Activated CD4-positive, alpha-beta T cell treated with anti-CD3 and anti-CD28 coated beads for 24 hours (primary cell): ENCODE measurements at places on chromosomes 2 and 18.
A peak's percentile ranks its signal among the peaks of the same experiment; 100 is the strongest.

DNA sequence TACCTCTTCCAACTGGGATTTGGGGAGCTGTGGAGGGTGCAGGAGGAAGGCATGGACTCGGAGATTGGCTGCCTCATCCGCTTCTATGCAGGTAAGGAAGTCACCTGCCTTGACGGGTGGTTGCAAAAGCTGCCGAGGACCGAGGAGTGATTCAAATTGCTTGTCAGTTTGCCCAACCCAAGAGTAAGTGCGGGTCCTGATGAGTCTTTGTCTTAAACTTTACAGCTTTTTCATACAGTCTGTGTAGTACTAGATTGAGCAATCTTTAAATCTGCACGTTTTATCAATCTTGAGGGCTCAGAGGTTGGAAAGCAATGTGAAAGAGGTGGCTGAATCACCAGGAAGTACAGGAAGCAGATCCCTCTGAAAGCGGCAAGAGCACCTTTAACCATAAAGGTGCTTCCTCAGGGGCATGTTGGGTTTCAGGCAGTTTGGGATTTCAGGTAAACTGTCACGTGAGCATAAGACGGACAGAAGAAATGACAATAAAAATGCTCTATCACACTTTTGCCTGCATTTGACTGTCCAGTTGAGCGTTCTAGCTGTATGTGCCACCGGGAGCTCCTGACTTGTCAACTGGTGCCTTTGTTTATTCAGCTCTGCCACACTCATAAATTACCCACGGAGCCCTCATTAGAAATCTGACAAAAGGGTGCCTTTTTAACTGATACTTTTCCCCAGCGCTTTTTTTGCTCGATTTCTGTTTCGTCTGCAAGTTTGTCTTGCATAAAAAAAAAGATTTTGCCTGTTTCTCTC, 2.0 kb downstream of the PHLPP1 start:
- peak; percentile 28 for DNase-seq

DNA sequence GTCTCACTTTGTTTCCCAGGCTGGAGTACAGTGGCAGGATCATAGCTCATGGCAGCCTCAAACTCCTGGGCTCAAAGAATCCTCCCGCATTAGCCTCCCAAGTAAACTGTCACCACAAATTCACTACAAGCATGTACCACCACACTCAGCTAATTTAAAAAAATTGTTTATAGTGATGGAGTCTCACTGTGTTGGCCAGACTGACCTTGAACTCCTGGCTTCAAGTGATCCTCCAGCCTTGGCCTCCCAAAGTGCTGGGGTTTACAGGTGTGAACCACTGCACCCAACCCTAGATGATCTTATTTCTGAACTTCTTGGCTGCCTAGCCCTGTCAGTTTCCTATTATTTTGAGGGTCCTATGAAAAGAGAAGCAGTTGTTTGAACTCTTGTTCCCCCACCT, 14.8 kb downstream of the DYNC2LI1 start:
- no peak for DNase-seq

DNA sequence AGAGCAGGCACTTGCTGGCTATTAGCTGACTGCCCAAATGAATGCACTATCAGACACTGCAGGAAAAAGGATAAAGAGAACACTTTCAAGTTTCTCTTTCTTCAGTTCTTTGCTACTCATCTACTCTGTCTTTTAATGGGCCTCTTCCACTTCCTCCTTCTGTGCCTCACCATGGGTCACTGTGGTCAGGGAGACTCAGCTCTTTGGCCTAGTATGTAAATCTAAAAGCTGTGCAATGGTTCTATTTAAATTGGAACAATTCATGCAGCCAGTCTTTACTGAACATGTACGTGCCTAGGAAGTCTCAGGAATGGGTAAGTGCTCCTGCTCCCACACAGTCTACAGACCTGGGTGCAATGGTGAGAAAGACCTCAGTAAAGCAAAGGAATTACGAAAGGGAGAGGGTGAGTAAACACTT, 79.1 kb upstream of the DNMT3A start:
- no peak for DNase-seq

- no peak for DNase-seq
Observed at GRCh38 chr2:230739961-230740360, 27.3 kb downstream of the CAB39 start.

DNA sequence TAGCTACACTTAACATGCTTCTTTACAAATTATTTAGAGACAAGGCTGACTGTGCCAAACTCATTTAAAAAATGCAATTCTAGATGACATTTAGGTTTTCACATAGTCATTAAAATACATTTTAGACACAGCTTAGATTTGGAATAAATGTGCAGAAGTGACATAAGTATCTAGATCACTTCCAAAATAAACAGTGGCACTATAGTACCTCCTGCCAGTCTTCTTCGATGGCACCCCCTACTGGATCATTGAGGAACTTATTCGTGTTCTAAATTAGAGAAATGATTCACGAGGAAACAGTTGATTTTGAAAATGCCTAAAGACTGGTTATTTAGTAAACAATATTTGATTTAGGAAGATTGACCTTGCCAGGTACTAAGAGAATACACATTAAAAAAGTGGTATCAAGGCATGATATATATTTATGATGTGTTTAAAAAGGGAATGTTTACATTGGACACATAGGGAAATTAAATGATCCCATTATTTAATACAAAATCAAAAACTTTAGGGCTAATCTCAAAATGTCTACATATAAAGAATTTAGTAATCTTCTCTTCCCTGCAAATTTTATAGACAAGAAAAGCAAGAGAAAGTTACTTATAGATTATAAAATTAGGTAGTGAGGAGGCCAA, 323.9 kb downstream of the XIRP2 start:
- no peak for DNase-seq

GRCh38 chr2:172179045-172179701, 76.5 kb upstream of the DLX2 start:
- DNase-seq, result no peak

DNA sequence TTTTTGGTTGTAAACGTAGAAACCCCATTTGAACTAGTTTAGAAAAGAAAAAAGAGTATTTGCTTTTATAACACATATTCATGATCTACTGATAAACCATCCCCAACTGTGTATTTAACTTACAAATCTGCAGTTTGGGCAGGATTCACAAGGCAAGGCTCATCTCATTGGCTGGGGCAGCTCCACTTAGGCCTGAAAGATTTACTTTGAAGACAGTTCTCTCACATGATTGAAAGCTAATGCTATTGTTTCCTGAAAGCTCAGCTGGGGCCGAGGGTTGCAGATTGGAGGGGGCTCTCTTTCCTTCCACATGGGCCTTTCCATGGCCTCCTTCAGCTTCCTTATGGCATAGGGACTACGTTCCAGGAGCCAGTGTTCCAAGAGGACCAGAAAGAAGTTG, 47.4 kb downstream of the ARHGAP15 start:
- no peak for DNase-seq

- no peak for DNase-seq
Observed at GRCh38 chr2:171404261-171404660, 29.5 kb downstream of the METTL8 start.

DNA sequence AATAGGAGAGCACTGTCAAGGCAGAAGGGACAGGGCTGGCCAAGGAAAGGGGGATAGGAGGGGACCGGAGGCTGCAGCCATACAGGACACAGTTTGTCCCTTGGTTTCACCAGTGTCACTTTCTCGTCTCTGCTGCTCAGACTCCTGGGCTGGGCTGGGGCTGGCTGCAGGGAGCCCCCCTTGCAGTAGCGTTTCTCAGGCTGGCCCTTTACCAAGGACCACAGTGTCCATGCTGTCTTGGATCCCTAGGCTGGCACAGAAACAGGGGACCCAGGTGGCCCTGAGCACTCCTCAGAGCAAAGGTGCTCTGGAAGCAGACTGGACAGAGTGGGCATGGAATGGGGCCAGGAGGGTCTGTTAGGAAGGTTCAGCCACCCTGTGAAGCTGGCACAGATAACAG, 34.8 kb downstream of the ATOH8 start:
- no peak for DNase-seq

DNA sequence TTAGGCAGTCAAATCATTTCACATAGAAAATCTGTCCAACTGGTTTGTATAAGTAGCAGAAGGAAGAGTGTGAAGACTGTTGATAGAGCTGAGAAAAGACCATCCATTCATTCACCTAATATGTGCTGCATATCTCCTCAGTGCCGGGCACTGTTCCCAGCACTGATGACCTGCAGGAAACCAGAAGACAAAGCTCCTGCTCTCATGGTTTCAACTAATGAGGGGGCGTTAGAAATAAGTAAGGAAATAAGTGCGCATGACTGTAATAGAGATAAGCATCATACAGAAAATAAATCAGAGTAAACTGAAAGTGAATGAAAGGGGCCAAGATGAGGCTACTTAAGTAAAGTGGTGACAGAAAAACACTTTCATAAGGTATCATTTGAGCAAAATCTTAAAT, 427.5 kb upstream of the CDH20 start:
- no peak for DNase-seq

- DNase-seq, result no peak
Observed at GRCh38 chr2:156652691-156653090, 216.5 kb downstream of the GPD2 start.

- no peak for DNase-seq
Observed at GRCh38 chr18:36821681-36822080, 7.1 kb downstream of the TPGS2 start.

DNA sequence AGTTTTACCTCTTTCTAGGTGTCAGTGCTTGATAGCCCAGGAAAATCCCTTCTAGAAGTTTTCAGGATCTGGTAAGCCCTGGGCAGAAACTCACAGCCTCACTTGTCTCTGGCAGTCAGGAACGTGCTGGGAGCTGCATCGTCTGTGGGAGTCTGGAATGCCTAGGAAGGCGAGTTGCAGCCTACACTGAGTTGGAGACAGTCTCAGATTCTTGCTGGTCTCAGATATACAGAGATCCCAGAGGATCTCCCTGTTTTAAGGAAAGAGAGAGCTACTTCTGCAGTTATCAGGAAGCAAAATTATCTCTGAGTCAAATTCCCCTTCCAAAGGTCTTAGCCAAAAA, 104.4 kb upstream of the CDC42EP3 start:
- no peak for DNase-seq

DNA sequence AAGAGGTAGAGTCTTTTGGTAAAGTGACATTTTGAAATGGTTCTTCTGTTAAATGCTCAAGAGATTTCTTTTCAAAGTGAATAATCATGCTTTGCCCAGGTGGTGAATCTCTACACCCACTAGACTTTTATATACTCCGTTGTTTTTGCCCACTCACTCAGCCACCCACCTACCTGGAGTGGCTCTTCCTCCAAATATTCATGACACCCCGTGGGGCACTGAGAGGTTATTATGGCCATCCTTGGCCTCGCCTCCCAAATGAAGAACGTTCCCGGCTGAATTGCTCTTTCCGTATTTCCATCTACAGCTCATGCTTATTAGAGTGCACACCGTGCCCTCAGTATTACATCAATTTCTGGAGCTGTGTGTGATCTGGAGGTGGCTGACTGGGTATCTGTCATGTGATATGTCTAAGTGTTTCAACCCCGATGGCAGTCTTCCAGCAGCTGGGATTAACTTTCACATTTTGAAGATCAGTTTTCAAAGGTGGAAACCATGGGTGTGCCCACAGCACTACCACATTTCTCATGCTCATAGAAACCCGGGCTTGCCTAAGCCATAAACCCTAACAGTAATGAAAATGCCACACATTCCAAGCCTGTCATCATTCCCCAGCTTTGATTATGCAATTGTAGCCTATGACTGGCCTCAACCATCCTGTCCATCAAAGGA, 406.6 kb upstream of the MMADHC start:
- DNase-seq, result no peak

DNA sequence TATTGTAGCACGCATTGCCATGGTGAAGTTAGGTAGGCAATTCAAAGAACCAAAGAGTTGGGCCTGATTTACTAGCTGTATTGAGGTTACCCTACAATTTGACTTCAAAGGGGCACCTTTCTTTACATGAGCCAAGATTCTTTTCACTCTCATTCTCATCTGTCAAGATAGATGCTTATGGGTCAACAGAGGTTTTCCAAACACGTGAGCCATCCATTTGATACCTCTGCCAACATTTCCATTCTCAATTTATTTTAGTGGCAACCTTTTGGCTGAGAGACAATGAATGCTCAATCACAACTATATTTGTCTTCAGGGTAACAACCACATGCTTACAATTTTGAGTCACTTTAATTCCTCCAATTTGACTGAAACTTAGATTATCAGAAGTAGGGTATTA, 370.6 kb upstream of the CDH20 start:
- no peak for DNase-seq

DNA sequence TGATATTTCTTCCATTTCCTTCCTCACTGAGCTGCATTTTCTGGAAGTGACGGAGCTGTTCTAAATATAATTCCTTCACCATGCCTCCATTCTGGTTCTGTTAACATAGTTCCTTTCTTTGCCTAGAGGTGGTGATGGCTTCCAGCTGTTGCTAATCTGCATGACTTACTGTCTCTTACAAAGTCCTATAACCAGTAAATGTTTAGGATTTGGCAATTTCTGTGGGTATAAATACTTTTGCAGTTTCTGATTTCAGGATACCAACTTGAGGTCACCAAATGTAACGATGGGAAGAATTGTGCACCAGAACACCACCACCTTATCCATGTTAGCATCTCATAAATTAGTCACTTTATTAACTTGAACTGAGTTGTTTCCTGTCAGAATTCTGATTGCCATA, 101.7 kb upstream of the FN1 start:
- DNase-seq, result no peak

- DNase-seq, result no peak
Observed at GRCh38 chr2:119062652-119063051, 95.9 kb downstream of the C1QL2 start.

GRCh38 chr2:68907920-68908253, 36.7 kb upstream of the BMP10 start:
- DNase-seq, result no peak

- no peak for DNase-seq
Observed at GRCh38 chr2:36322108-36322507, 33.5 kb upstream of the CRIM1 start.

DNA sequence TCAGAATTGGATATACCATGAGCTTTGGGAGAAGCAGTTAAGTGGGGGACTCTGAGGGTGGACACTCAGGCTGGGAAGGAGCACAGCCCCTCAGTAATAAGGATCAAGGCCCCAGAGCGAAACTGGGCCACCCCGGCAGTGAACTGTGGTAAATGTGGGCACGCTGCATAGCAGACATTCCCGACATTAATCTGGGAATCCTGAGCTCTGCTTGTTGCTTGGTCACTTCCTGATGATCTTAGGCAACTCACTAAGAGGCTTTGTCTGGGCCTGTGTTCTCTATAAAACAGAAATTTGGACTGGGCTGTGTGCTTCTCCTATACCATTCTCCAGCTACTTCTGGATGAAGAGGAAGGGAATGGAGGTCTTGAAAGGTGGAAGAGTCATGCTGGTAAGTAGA, 4.8 kb downstream of the TGFBRAP1 start:
- DNase-seq, result no peak

- DNase-seq, result no peak
Observed at GRCh38 chr2:176679061-176679669, 409.9 kb downstream of the MTX2 start.

- DNase-seq, result no peak
Observed at GRCh38 chr2:32942793-32943485, 3.8 kb upstream of the LTBP1 start.

GRCh38 chr18:61360404-61361383, 27.5 kb downstream of the CDH20 start:
- DNase-seq, result no peak
